ENCODE measurements at places on chromosomes 3 and 15.

- DNase-seq: no peak
These were observed 204.3 kb downstream of the ZBTB20 start for GRCh38 chr3:114942773-114943172.

- DNase-seq: no peak
These were observed 50.6 kb downstream of the LPP start for GRCh38 chr3:188204526-188204925.

- DNase-seq: no peak
These were observed 279.2 kb downstream of the PDCD6IP start for GRCh38 chr3:34077417-34078195.

- peak; percentile 62 for DNase-seq
These were observed 136.2 kb upstream of the PFN2 start for GRCh38 chr3:150106740-150107428.

- no peak for DNase-seq
These were observed 55.8 kb downstream of the RSRC1 start for GRCh38 chr3:158165730-158166129.

DNA sequence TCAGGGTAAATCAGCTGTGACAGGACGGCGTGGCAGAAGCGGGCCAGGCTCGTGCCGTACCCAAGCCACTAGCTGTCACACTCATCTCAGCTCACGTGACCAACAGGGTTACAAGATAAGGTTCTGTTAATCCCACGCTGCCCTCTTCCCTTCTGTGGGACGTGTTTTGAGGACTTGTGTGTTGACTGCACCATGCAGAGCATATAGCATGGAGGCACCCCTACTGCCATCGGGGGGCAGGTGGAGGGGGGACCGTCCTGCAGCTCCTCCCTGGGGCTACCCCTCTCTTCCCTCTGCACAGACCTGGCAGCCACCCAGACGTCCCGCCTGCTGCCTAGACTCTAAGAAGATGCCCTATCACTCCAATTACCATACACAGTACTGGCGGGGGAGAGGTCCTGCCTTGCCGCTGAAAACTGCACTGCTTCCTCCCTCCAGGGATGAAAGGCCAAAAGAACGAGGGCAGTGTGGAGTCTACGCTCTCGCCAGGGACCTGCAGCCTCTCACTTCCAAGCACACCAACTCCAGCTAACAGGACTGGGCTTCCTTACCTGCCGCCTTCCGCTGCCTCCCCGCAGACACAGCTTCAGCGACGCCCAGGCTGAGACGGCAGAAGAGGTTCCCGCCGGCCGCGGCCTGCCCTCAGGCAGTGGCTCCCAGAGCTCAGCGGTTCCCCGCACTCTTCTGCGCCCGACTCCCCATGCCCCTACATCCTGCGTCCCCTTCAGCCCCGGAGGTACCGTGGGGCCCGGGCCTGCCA, at the start of gene TNK2:
TSS of gene TNK2 (minus strand) at position 618 of the 760 bp plus-strand sequence. CDS start 19,963 bp downstream, outside the sequence.
- peak; percentile 46 for DNase-seq

DNA sequence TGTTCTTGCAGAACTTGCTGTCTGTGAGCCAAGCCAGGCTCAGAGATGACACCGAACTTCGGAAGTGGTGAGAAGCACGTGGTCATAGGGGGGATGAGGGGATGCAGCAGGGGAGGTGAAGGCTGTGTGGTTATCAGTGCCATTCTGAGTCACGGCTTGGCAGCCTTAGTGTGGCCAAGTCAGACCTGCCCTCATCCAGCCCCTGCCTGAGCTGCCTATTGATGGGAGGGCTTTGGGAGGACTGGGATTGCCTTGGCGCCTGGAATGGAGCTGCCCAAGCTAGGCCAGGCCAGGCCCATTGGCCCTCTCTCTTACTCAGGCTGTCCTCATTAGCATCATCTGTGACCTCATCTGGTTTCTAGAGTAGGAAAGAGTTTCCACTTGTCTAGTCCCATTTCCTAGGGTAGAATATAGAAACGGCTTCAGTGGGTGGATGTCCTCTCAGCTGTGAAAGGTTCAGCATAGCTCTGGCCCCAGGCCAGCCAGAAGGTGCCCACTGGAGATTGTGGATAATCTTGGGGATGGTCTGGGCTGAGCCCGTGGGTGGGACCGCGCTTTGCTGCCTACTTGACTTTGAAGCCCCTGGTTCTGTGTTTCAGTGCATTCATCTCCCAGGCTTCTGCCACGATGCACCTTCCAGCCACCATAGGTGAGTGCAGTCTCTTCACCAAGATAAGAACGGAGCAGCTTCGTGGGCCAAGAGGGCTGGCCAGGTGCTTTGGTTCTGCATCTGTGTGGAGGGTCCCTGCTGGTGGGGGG, 7.2 kb downstream of the FAH start:
- DNase-seq: peak; percentile 92

- DNase-seq: no peak
These were observed 33.0 kb downstream of the ALDH1L1 start for GRCh38 chr3:126147147-126147931.

DNA sequence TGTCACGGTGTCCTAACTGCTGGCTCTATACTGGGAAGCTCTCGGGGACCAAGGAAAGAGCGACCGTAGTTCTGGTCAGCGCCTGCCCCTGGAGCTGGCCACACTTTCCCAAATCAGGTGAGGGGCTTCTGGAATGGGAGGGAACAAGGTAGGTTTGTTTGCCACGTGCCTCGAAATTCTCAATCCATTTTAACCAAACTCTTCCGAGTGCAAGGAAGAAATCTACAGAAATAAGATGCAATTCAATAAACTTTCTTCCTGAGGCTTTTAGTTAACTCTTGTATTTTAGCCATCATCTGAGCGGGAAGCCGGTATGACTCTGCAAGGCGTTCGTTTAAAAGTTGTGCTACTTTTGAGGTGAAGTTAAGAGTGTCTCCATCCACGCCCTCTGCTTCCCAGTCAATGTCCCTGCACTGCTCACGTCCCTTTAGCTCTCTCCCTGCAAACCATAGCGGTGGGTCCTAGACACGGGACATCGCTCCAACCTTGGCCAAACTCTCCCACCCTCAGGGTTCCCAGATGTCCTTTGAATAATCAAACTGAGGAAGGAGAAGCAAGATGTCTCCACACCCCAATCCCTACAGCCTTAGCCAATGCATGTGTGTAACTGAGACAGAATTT, 597 bp downstream of the AGTR1 start:
- DNase-seq: no peak

GRCh38 chr15:79954661-79955060, 16.3 kb downstream of the BCL2A1 start:
- no peak for DNase-seq

DNA sequence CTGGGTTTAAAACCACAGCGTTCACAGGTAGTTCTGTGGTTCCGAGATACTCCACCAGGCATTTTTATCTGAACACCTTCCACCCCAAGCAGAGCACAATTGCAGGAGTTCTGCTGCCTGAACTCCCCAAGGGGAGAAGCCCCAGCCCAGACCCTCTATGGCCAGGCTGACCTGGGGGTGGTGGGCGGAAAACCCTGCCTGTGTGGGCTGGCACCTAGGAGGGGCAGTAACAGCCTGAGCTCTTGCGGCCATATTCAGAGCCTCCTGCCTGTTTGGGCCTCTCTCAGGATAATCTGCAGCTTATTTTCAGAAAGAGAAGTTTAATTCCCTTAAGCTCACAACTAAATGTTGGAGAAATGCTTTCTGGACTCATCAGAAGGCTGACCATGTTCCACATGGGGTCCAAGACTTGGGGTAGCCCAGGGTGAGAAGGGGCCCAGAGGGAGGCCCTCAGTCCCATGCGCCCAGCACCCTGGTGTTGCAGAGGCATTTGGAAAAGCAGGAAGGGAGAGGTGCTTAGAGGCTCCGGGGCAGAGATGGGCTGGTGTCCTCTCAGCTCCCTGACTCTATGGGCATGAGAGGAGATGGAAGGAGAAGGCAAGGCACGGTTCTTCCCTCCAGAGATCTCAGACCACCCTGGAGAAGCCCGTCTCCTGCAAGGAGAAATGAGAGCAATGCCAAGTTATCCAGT, 195.6 kb upstream of the TPM1 start:
- DNase-seq: no peak

- DNase-seq: no peak
These were observed 66.7 kb upstream of the GATA2 start for GRCh38 chr3:128559486-128560225.

- no peak for DNase-seq
These were observed 194.3 kb downstream of the MAGI1 start for GRCh38 chr3:65844370-65844769.

- DNase-seq: no peak
These were observed 880.2 kb downstream of the ROBO1 start for GRCh38 chr3:78887547-78888011.

DNA sequence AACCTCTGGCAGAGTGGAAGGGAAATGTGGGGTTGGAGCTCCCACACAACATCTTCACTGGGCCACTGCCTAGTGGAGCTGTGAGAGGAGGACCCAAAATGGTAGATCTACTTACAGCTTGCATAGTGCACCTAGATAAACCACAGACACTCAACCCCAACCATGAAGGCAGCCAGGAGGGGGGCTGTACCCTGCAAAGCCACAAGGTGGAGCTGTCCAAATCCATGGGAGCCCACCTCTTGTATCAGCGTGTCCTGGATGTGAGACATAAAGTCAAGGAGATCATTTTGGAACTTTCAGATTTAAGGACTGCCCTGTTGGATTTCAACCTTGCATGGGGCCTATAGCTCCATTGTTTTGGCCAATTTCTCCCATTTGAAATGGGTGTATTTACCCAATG, 20.9 kb downstream of the TP63 start:
- no peak for DNase-seq

- no peak for DNase-seq
These were observed 47.0 kb downstream of the STARD5 start for GRCh38 chr15:81276967-81277366.

- peak; percentile 28 for DNase-seq
These were observed 10.9 kb downstream of the KBTBD13 start for GRCh38 chr15:65087411-65087810.

- peak; percentile 84 for DNase-seq
These were observed 441 bp upstream of the UCN2 start for GRCh38 chr3:48564022-48564421.

- DNase-seq: no peak
These were observed 43.2 kb downstream of the LDHAL6B start for GRCh38 chr15:59249816-59250215.

- DNase-seq: no peak
These were observed 468.0 kb upstream of the GBE1 start for GRCh38 chr3:82229397-82229796.

DNA sequence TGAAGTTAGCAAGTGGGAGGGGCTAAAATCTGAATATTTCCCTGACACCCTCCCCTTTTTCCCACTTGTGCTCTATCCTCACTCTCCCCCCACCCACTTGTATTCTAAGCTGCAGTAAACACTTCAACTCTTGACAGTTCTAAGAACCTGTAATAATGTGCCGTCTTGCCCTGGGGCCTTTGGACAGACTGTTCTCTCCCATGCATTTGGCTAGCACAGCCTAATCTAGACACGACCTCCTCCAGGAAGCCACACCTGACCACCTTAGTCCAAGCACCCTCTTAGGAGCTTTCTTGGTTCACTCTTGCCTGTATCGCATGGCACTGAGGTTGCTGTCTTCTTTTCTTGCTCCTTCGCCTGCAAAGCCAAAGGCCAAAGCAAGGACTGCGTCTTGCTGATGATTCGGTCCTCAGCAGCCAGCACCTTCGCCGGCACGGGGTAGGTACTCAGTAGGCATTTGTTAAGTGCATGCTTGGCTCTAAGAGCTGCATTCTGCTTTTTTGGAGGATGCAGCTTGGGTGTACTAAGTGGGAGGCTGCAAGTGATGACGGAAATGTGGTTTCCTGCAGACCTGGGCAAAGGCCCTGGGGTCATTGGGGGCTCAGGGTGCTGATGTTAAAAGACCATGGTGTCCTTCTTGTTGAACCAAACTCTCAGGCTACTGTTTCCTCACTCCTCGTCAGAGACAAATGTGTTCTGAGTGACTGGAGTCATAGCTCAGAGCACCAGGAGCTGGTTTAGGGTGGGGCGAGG, 2.0 kb upstream of the ZNF710 start:
- DNase-seq: no peak

DNA sequence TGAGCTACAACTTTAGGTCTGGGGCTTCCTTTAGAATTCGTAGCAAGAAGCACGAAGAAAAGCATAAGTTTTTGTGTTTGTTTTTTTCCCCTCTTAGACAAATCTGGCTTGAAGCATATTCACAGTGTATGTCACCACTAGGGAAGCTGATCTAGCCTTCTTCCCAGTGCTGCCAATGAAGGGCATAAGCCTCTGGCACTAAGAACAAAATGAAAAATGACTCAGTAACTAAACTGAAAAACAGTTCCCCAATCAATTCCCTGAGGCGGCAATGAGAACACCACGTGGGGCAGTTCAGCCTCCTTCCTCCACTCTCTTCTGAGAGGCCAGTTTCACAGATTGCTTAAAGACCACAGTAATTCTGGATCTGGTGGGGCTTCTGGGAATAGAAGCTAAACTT, 338.1 kb downstream of the GAP43 start:
- DNase-seq: peak; percentile 73

DNA sequence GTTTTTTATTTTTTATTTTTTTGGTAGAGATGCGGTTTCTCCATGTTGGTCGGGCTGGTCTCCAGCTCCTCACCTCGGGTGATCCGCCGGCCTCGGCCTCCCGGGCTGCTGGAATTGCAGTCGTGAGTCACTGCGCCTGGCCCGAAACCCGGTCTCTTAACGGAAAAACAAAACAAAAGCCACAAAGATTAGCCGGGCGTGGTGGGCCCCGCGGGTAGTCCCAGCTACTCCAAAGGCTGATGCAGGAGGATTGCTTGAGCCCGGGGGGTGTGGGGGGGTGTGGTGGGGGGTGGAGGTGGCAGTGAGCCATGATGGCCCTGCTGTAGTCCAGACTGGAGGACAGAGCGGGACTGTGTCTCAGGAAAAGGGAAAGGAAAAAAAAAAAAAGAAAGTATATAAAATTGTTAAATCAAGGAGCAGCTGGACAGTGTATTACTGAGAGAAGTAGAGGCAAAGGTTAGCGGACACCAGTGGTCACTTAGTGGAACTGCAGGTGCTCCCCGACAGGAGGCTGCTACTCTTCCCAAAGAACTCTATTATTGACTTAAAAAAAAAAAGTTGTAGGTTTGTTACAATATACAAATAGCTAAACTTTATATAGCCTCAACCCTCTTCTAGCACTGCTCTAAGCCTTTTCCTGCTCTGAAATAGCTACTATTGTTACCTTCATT, 30.3 kb upstream of the TUBGCP5 start:
- DNase-seq: peak; percentile 89

DNA sequence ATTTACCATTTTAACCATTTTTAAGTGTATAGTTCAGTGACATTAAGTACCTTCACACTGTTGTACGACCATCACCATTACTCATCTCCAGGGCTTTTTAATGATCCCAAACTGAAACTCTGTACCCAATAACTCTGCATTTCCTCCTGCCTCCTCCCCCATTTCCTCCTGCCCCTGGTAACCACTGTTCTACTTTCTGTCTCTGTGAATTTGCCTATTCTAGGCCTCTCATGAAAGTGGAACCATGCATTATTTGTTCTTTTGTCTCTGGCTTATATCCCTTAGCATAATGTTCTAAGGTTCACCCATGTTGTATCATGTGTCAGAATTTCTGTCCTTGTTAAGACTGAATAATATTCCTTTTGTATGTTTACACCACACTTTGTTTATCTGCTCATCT, 154.2 kb downstream of the MECOM start:
- no peak for DNase-seq

GRCh38 chr3:183428447-183429211, at the start of gene MCF2L2:
TSS of gene MCF2L2 (minus strand) at chr3:183428619. CDS start at chr3:183427977, 642 bp downstream.
- peak; percentile 60 for DNase-seq

- peak; percentile 71 for DNase-seq
These were observed 6.2 kb upstream of the CCDC80 start for GRCh38 chr3:112647122-112647521.

- peak; percentile 79 for DNase-seq
These were observed 61.8 kb downstream of the SLC9A9 start for GRCh38 chr3:143786219-143787191.

Measured in MG63 (cell line).